Cardiac muscle cell (in vitro differentiated cells and primary cell): ENCODE measurements at places on chromosomes 3 and 15. TPM values are rescaled to one million over a fixed set of nuclear protein-coding genes. Genes with fewer than 3 reads are reported as not detected.

The CHRNA5 gene
- total RNA-seq = 2.3 and 4.0 TPM in 2 replicates

DNA sequence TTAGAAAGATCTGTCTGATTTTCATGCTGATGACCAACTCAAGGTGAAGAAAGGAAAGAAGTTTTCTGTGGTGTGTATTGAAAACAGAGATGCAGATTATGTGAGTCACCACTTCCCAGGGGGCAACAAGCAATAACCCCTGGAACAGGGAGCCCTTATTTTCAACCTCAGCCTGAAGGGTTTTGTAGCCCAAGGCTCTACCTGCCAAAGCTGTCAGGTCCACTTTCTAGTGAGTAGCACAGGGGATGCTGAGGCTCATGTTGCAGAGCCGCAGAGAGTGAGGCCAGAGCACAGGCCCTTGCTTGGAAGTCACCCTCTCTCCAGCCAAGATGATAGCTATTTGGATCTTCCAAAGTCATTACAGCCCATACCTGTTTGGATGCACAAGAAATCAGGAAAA, 152.2 kb upstream of the SLC24A5 start:
- DNase-seq = no peak
- no peaks in the 10 kb centered on the region for H3K27me3 ChIP-seq
- H3K27ac ChIP-seq = no peak overlapping the region
- H3K4me3 ChIP-seq = no peak overlapping the region

The SAMMSON gene
- 0.06 TPM in 1 of 2 replicates, not detected in the other for total RNA-seq

- DNase-seq = peak; percentile 66
- no peaks in the 10 kb centered on the region for H3K4me1 ChIP-seq
- no peaks in the 10 kb centered on the region for H3K36me3 ChIP-seq
- H3K27me3 ChIP-seq = peaks cover 11% of the 10 kb centered on the region
- H3K4me3 ChIP-seq = no peak overlapping the region
- H3K27ac ChIP-seq = no peak overlapping the region
Observed at GRCh38 chr3:12372741-12373280, 83.9 kb downstream of the PPARG start.

- no peak for DNase-seq
- no peaks in the 10 kb centered on the region for H3K36me3 ChIP-seq
- no peaks in the 10 kb centered on the region for H3K4me1 ChIP-seq
- H3K27ac ChIP-seq = no peak overlapping the region
- no peaks in the 10 kb centered on the region for H3K27me3 ChIP-seq
Observed at GRCh38 chr3:99315896-99316295, 322.5 kb upstream of the COL8A1 start.

DNA sequence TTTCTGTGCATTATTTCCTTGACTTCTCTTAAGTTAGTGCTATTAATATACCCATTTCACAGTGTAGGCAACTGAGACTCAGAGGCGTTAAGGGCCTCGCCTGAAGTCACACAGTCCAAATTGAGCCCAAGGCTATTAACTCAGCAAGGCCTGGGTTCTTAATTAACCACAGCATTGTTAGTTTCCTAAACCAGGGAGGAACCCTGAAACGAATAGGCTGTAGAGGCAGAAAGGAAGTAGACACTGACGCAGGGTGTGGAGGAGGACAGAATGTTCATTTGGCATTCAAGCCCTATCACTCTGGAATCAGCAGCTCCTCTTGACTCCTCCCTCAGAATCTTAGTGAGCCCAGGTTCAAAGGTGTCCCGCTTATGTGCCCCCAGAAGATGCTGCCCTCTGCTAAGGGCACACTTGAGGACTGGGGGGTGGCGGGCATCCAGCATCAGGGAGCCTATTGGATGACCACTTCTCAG, 13.9 kb downstream of the ARHGEF3 start:
- no peak for DNase-seq
- no peak overlapping the region for H3K27ac ChIP-seq
- H3K4me1 ChIP-seq = peaks cover 12% of the 10 kb centered on the region
- no peak overlapping the region for H3K4me3 ChIP-seq

DNA sequence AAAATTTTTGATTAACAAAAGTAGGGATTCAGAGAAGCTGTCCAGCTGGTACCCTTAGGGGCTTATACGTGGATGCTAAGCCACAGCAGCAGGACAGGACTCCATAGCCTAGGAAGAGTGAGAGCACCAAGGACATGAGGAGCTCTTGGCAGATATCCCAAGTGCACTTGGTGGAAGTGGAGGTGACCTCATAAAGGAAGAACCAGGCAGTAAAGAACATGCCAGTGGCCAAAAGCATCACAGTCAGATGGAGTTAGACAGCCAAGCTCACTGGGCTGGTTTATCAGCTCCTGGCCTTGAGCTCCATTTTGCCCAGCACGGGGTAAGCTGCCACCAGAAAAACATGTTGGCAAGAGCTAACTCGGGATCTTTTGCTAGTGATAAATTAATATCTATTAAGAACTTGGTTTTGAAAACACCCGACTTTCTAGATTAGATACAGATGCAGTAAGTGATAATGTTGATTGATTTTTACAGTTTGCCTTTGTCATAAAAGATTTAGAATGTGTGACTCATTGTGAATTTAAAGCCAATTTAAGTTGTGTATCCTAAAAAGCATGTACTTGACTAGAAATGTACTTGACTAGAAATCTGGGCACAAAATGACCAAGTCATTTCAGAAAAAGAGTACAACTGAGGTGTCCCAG, 108.0 kb downstream of the CMSS1 start:
- H3K36me3 ChIP-seq = no peaks in the 10 kb centered on the region
- H3K4me1 ChIP-seq = no peaks in the 10 kb centered on the region
- no peak overlapping the region for H3K4me3 ChIP-seq
- H3K27me3 ChIP-seq = peaks cover 3% of the 10 kb centered on the region
- no peak overlapping the region for H3K27ac ChIP-seq
- no peak for DNase-seq

- no peaks in the 10 kb centered on the region for H3K36me3 ChIP-seq
- no peak overlapping the region for H3K27ac ChIP-seq
- no peaks in the 10 kb centered on the region for H3K27me3 ChIP-seq
- no peak for DNase-seq
Observed at GRCh38 chr3:31028766-31029165, 134.3 kb upstream of the GADL1 start.

DNA sequence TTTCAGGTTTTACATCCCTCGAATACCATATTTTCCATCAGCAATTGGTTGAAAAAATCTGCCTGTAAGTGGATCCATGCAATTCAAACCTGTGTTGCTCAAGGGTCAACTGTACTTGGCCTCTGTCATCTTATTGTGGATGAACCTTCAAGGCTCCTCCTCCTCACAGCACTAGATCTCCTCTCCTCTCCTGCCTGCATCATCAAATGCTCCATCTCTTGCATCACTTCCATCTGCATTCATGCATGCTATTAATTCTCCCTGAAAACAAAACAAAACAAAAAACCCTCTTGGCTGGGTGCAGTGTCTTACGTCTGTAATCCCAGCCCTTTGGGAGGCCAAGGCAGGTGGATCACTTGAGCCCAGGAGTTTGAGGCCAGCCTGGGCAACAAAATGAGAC, 10.1 kb downstream of the BCL2L10 start:
- no peak overlapping the region for H3K4me3 ChIP-seq
- no peaks in the 10 kb centered on the region for H3K36me3 ChIP-seq
- peak; percentile 77 for DNase-seq
- H3K4me1 ChIP-seq = no peaks in the 10 kb centered on the region
- no peak overlapping the region for H3K27ac ChIP-seq

- H3K4me1 ChIP-seq = peaks cover 3% of the 10 kb centered on the region
- H3K36me3 ChIP-seq = no peaks in the 10 kb centered on the region
- no peaks in the 10 kb centered on the region for H3K27me3 ChIP-seq
- no peak overlapping the region for H3K4me3 ChIP-seq
- DNase-seq = peak; percentile 71
- H3K27ac ChIP-seq = no peak overlapping the region
Observed at GRCh38 chr15:77659350-77660321, 26.9 kb upstream of the LINGO1 start.

The ARHGEF26 gene
- total RNA-seq = 4.0 and 4.2 TPM in 2 replicates

- H3K4me3 ChIP-seq = no peak overlapping the region
- DNase-seq = peak; percentile 2
- H3K4me1 ChIP-seq = no peaks in the 10 kb centered on the region
- H3K27me3 ChIP-seq = no peaks in the 10 kb centered on the region
Observed at GRCh38 chr3:193564012-193564411, 9.3 kb upstream of the ATP13A4 start.

The DOCK3 gene
- total RNA-seq = 0.42 and 1.3 TPM in 2 replicates

- no peak overlapping the region for H3K4me3 ChIP-seq
- DNase-seq = no peak
- no peaks in the 10 kb centered on the region for H3K4me1 ChIP-seq
- H3K27ac ChIP-seq = no peak overlapping the region
- H3K36me3 ChIP-seq = no peaks in the 10 kb centered on the region
Observed at GRCh38 chr3:187522890-187523289, 147.3 kb downstream of the SST start.

GRCh38 chr15:70271422-70272088, 173.8 kb upstream of the TLE3 start:
- DNase-seq = no peak
- H3K27ac ChIP-seq = no peak overlapping the region
- peaks cover 9% of the 10 kb centered on the region for H3K4me1 ChIP-seq
- no peaks in the 10 kb centered on the region for H3K36me3 ChIP-seq
- H3K27me3 ChIP-seq = peaks cover 42% of the 10 kb centered on the region
- no peak overlapping the region for H3K4me3 ChIP-seq

The CATSPER2 gene
- total RNA-seq = 2.5 and 3.8 TPM in 2 replicates

DNA sequence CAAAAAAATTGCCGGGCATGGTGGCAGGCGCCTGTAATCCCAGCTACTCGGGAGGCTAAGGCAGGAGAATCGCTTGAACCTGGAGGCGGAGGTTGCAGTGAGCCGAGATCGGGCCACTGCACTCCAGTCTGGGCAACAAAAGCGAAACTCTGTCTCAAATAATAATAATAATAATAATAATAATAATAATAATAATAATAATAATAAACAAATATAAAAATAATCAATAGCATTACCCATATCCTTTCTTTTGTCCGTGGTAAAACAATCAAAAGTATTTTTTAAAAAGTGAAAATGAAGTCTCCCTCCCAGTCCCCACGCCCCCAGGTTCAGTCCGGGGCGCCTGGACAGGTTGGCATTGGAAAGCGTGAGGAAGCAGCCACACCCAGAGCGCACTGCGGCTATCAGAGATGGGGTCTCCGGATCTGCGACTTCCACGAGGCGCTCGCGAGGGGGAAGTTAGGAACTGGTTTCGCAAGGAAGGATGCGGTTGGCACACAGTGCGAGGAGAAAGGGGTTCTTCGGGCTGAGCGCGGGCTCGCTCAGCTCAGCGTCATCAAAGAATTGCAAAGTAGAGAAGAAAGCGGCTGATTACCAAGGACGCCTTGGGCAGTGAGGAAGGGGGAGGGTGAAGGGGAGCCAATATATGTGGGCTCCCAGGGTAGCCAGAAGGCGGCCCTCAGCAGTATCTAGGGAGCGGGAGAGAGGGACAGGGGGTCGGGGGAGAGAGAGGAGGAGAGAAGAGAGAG, 69.5 kb upstream of the EPHB3 start:
- no peaks in the 10 kb centered on the region for H3K4me1 ChIP-seq
- DNase-seq = no peak
- H3K27ac ChIP-seq = no peak overlapping the region
- no peaks in the 10 kb centered on the region for H3K36me3 ChIP-seq
- no peak overlapping the region for H3K4me3 ChIP-seq
- peaks cover 55% of the 10 kb centered on the region for H3K27me3 ChIP-seq

The CFAP100 gene
- total RNA-seq = not detected in 2 replicates

DNA sequence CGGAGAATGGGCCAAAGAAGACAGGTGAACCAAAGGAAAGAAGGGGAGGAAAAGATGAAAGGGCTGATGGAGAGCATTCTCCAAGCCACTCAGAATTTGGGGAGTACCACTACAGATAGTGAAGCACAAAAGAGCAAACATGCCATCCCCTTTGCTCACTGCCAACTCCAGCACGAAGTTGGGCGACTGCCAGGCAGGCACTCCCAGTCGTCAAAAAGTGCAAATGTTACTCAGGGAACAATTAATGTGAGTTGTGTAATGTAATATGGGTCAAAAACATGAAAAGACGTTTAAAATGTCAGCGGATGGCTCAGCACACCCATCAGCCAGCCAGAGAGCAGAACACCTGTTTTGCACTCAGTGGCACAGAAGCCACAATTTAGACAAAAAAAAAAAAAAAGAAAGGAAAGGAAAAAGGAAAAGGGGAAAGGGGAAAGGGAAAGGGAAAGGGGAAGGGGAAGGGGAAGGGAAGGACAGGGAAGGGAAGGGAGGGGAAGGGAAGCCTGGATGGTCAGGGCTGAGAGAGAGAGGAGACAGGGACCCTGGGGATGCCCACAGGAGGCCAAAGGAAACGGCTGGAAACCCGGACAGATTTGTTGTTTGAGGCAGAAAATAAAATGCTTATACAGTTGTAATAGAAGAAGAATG, 82.7 kb downstream of the COL8A1 start:
- peak; percentile 43 for DNase-seq
- no peak overlapping the region for H3K27ac ChIP-seq
- no peaks in the 10 kb centered on the region for H3K4me1 ChIP-seq
- H3K27me3 ChIP-seq = no peaks in the 10 kb centered on the region
- no peak overlapping the region for H3K4me3 ChIP-seq

DNA sequence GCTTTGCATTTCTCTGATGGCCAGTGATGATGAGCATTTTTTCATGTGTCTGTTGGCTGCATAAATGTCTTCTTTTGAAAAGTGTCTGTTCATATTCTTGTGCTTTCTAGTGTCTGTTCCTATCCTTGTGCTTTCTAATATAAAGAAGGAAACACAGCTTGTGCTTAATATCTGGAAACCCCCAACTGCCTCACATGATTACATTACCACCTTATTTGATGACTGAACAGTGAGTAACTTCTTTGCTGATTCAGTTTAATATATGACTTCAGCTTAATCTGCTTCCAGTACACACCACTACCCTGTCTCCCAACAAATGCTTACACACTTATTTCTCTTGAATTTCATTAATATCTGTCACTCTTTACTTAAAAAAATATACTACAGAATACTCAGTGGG, 835.1 kb downstream of the EDEM1 start:
- no peaks in the 10 kb centered on the region for H3K4me1 ChIP-seq
- no peak overlapping the region for H3K27ac ChIP-seq
- no peak overlapping the region for H3K4me3 ChIP-seq
- H3K36me3 ChIP-seq = no peaks in the 10 kb centered on the region
- no peak for DNase-seq

DNA sequence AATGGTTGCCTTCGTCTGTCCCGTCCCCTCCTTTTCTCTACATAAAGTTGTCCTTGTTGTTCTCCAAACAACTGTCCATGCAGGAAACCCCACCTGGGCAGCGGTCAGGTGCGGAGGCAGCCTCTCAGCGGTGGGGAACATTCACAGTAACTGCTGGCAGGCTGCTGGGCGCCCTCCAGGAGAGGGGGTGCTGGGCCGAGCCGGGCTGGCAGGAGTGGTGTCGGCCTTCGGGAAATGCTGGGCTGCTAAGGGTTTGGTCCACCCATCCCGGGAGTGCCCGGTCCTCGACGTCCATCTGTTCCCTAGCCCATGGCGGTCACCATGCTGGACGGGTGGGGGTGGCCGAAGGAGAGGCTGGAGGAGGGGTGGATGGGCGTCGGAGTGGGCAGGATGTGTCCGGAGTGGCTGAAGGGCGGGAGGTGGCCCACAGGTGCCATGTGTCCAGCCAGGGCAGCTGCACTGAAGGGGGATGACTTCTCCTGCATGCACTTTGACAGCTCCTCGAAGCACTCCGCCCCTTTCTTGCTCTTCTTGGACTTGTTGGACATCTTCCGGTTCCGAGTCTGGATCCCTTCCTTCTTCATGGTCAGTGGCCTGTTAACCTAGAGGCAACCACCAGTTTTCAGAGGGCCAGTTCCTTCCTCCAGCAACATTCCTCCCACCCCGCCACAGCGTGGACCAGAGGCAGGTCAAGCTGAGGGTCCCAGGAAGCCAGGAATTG, 12.1 kb downstream of the GATA2 start:
- peaks cover 74% of the 10 kb centered on the region for H3K27me3 ChIP-seq
- no peak for DNase-seq
- peaks cover 22% of the 10 kb centered on the region for H3K4me1 ChIP-seq
- H3K27ac ChIP-seq = no peak overlapping the region
- H3K4me3 ChIP-seq = no peak overlapping the region
- H3K36me3 ChIP-seq = no peaks in the 10 kb centered on the region

The CTXN2 gene
- total RNA-seq = not detected in 2 replicates
